ENCODE measurements at places on chromosomes 2 and 18.

- DNase-seq = no peak
These were observed 11.3 kb downstream of the SPR start for GRCh38 chr2:72898585-72898906.

- DNase-seq = no peak
These were observed 512.7 kb downstream of the CMPK2 start for GRCh38 chr2:6352906-6353515.

GRCh38 chr2:177756336-177756735 lies 316.2 kb downstream of the PDE11A start:
- no peak for DNase-seq

DNA sequence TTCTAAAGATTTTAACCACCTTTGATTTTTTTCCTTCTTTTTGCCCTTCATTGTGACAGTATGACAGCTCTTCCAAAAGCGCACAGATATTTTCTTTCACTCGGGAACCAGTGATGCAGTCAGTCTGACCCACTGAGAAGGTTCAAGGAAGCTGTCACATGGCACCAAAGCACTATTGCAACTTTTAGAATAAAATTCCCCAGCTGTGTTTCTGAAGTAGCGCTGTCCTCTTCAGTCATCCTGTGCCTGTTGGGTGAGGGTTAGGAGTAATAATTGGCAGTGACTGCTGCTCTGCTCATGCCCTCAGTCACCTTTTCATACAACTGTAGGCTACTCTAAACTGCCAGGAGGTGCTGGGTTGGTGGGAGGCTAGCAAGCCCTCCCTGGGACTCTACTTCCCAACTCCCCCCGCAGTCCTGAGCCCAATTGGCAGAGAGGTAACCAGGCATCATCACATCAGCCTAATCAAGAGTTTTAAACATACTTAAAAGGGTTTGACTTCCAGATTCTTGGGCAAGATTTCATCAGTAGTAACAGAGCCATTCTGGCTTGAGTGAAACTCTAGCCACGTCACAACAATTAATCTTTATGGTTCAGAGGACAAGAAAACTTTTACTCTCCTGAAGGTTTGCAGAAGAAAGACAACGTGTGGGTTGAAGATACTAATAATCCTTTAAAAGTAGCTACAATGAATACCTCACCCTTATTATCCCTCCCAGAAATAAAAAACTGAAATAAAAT lies 473.3 kb downstream of the FBXO15 start:
- DNase-seq = no peak

GRCh38 chr2:95060446-95061118 lies 35.1 kb downstream of the MAL start:
- DNase-seq = no peak

DNA sequence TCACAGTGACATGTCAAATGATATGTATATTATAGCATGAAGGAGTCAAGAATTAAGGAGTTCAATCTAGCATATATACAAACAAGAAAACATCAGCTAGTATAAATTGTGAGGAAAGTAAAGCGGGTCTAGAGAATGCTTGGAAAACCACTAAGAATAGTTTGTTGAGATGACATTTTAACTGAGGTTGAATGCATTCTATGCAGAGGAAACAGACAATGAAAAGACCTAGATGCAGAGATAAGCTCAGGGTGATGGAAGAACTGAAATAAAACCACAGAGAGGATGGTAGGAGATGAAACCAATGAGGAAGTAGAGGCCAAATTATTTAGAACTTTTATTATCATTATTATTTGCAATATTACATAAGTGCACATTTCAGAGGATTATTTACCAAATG lies 803.6 kb upstream of the FANCL start:
- DNase-seq = no peak

GRCh38 chr2:190964170-190964795 lies 49.7 kb downstream of the STAT1 start:
- DNase-seq = no peak

DNA sequence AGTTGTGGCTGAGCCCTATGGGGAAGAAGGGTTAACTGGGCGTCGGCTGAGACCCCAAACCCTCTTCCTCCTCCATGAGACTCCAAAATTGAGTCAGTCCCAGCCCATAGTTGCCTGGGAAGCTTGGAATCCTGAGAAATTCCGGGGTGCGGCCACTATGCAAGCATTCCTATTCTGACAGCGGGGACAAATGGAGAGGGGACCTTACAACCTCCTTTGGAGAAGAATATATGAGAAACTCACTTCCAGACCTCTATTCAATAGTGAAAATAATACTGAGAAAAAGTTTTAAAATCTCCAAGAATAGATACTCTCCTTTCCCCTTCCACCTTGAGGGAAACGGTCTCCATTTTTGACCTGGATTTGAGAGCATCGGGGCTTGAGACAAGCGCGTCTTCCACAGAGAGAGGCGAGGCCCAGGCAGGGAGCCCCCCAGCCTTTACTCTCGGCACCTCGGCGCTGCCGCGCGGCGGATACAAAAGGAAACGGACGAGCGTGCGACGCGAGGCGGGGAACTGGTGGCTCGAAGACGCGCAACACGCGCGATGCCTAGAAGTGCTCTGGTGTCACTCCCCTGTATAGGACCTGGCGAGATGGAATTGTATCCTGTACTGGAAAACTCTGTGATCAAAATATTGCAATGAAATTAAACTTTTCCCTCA lies 11.1 kb downstream of the NR4A2 start:
- no peak for DNase-seq

DNA sequence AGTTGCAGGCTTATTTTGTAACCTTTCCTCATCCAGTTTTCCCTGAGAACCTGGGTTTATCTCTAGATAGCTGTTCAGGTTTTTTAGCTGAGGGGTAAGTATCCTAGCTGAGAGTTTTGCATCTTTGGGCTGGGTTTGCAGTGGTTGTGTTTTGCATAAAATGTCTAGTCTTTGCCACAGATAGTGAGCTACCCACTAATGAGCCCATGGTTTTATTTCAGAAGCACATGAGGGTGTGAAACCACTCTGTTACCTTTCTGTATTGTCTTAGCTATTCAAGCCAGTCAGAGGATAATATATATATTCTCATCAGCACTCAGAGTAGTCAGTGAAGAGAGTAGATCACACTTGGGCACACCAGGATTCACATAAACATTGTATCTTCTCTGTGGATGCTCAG lies 24.6 kb upstream of the TXNDC2 start:
- DNase-seq = no peak

- peak; percentile 23 for DNase-seq
These were observed 553.7 kb upstream of the SYT4 start for GRCh38 chr18:43830947-43831346.

DNA sequence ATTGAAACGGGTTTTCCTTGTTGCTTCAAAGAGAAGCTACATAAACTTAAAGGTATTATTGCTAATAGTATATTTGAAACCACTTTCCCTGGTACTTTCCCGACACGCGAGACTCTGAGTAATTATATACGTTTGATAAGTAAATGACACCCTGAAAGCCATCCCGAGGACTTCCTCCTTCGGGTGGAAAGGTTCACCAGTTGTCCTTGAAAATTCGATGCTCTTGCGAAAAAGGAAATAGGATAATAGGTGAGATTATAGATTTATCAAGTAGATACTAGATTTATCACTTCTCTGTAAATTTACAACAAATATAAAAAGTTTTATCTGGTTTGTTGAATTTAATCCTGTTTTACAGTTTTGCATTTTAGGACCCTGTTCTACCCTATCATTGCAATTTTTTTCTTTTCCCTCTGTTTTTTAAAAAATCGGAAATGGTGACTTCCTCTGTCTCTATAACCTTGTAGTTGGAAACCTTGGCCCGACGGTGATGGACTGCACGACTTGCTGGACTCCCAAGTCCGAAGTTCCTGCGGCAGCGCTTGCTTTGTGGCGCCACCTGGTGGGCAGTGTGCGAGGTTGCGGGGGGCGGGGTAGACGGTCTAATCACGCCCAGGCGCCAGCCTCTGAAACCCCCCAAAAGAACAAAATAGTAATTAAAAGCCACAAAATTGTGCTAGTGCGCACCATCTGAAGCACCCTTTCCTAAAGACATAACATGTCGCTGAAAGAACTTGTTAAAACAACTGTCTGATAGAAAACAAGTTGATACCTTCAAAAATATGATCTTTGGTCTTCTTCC lies 972 bp upstream of the DLX2 start:
- peak; percentile 66 for DNase-seq

GRCh38 chr2:239536186-239536585 lies 135.4 kb upstream of the HDAC4 start:
- no peak for DNase-seq

DNA sequence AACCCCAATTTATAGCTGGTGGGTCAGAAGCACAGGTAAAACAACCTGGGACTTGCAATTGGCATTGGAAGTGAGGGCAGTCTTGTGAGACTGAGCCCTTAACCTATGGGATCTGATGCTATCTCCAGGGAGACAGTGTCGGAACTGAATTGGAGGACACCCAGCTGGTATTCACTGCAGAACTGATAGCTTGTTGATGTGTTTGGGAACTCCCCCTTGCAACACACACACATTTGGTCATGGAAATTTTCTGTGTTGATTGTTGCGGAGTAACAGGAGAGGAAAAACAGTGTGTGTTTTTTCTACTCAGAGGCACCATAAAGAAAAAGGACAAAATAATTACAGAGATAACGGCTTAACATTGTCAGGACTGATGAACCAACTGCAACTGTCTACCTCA lies 16.1 kb downstream of the TPGS2 start:
- DNase-seq = no peak

DNA sequence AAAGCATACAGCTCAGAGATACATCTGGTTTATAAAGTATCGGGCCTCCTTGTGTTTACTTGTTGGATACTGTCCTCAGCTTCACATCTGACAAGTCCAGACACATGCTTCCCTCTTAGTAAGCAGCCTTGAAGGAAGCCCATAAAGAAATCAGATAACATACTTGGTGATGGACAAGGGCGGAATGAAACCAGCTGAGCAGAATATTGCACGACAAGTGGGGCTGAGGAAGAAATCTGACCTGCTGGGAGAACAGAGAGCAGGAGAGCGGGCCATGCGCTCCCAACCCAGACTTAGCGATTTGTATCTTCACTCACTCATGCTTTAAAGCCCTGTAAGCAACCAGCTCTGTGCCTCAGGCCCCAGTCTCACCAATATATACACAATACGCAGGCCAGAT lies 208.4 kb downstream of the CDH20 start:
- no peak for DNase-seq

DNA sequence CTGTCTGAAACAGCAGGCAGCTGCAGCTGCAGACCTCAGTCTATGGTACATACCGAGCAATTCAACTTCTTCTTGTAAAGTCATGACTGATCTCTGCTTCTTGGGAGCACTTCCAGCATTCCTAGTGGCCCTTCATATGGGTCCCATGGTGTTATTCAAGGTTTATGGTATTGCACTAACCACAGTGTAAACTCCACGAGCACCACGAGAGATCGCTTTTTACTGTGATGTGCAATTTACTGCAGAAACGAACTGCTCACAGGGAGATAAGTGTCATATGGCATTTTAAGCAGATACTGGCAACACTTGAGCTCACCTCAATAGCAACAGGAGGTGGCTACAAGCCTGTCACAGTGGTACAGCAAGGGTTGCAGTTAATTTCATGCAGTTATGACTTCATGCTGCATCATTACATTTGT lies 38.6 kb upstream of the SH3BP4 start:
- peak; percentile 25 for DNase-seq

- DNase-seq = no peak
These were observed 26.9 kb downstream of the TMEM247 start for GRCh38 chr2:46506131-46506706.

DNA sequence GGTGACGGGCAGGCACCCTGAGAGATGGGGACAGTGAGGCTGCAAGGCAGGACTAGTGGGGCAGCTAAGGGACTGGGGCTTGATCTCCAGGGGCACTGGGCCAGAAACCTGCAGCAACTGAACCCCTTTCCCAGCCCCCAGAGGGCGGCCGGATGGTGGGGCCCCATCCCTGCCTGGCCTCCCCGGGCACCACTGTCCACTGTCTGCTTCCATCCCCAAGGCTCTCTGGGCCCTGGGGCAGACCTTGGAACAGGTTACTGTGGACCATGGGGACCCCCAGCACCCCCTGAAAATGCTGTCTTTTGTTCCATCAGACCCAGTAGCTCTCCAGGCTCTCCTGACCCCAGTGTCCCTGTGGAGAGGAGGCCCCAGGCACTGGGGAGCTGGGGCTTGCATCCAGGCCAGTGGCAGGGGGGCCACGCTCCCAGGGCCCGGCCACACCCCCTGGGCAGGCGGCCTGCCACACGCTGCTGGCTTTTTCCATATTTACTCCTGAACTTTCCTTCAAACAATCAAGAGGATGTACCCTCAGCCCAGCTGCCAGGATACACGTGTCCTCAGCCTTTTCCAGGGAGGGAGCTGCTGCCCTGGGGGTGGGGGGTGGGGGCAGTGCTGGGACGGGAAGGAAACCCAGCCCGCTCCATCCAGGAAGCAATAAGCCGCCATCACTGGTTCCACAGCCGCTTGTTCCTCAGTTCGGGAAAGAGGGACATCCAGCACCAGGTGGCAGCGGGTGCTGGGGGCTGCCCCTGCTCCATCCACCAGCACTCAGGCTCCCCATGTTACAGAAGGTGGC lies 102.3 kb upstream of the ODC1 start:
- no peak for DNase-seq
